Activated naive CD8-positive, alpha-beta T cell treated with anti-CD3 and anti-CD28 coated beads, Interleukin-2, amount 50 U/mL, for 16 hours (primary cell): ENCODE measurements at places on chromosomes 3 and 15.

- DNase-seq: no peak
Observed at GRCh38 chr3:55654123-55654760, 167.1 kb upstream of the WNT5A start.

DNA sequence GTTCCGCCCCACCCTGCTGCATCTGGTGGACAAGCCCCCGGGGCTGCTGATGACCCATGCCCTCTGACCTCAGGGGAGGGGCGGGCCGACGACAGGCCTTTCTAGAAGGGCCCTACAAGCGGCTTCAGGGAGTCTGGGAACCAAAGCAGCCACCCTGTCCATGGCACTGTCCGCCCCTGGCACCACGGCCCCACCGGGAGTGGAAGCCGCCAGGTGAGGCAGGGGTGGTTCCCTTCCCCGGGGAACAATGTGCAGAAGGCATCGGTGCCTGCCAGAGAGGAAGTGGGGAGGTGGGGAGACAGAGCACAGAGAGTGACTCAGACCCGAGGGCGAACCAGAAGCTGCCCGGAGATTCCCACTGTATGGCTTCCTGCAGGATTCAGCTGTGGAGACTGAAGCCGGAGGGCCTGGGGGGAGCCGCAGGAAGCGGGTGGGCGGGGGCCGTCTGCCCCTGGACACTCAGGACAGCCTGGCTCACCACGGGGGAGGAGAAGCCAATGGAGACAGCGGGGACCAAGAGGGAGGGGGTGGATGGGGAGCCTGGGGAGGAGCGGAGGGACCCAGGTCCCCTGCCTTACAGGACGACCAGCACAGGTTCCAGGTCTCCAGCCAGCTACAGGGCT lies 134.0 kb downstream of the TPRA1 start:
- no peak for DNase-seq

- no peak for DNase-seq
Observed at GRCh38 chr3:184241447-184242296, 7.1 kb downstream of the ALG3 start.

- DNase-seq: no peak
Observed at GRCh38 chr3:136193278-136194054, 2.7 kb downstream of the MSL2 start.

GRCh38 chr3:190303884-190304283 lies 18.4 kb downstream of the CLDN1 start:
- DNase-seq: no peak

DNA sequence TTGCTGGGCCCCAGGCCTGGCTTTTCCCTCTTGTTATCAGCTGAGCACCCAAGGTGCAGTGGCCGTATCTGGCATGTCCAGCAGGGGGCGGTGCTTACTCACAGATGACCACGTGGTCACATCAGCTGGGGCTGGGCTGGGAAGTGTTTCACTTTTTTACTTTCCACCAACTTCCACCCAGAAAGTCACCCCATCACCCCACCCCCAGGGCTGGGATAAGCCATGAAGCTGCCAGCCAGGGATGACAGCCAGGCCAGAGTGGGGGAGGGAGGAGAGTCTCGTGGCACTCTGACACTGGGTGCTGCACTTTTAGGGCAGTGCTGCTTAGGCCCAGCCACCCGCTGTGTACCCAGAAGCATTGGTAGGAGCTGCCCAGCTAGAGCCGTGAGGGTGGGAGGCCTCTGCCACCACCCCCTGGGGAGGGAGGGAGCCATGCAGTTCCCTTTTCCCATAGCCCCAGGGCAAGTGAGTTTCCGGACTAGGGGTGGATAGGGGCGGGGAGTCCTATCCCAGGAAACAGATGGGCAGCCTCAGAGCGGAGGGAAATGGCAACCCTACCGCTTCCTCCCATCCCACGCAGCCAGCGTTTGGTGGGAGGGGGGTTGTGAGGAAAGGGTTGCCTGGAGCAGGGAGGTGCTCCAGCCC lies 6.1 kb downstream of the PPCDC start:
- DNase-seq: peak; percentile 77
